ENCODE measurements at places on chromosomes 4 and X. TPM values are rescaled to one million over a fixed set of nuclear protein-coding genes. Genes with fewer than 3 reads are reported as not detected.

DNA sequence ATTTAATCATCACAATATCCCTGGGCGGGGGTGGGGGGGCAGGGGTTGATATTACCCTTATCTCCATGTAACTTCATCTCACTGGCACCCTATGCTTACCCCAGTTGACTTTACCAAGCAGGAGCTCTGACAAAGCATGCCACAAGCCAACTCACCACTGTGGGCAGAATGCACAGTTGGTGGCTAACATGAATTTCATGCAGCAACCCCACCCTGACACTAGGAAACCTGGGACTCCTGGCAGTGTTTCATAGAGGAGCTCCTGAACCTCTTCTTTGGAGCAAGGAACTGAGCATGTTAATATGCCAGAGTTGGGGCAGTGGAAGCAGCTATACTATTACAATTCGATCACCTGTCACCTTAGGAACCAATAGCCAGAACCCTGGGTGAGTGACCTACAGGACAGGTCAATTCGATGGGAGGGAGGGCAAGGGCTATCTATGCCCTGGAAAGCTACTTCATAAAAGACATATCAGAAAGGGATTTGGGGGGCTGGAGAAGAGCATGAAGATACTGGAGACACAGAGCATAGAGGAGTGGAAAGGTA, 97.2 kb upstream of the ACSL4 start:
- no peak for DNase-seq

The WNK3 gene
- not detected for total RNA-seq

DNA sequence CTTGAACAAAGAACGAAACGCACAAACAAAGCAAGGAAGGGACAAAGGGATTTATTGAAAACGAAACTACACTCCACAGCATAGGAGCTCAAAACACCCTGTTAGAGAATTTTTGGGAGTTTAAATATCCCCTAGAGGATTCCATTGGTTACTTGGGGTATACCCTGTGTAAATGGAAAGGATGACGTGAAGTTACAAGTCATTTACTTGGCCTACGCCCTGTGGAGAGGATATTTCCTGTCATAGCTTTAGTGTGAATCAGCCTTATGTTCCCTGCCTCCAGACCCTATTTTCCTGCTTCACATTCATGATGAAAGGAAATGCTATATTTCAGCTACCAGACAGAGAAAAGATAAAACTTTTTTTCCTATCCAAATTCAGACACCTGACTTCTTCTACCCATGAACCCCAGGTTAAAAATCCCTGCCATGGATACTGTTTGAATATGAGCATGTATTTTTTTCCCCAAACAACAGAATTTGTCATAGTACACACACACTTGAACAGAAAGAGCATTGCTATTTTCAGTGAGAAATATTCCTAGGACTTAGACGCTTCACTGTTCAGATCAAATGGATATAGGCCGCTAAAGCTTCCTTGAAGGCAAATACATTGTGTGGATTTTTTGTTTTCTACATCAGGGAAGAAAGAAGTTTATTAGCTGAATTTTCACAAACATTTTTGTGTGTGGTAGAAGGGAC, 20.4 kb downstream of the PIN4 start:
- DNase-seq = no peak

The BDH2 gene
- 7.5 TPM for total RNA-seq

GRCh38 chr4:6591313-6591712, 16.3 kb downstream of the MAN2B2 start:
- DNase-seq = no peak

DNA sequence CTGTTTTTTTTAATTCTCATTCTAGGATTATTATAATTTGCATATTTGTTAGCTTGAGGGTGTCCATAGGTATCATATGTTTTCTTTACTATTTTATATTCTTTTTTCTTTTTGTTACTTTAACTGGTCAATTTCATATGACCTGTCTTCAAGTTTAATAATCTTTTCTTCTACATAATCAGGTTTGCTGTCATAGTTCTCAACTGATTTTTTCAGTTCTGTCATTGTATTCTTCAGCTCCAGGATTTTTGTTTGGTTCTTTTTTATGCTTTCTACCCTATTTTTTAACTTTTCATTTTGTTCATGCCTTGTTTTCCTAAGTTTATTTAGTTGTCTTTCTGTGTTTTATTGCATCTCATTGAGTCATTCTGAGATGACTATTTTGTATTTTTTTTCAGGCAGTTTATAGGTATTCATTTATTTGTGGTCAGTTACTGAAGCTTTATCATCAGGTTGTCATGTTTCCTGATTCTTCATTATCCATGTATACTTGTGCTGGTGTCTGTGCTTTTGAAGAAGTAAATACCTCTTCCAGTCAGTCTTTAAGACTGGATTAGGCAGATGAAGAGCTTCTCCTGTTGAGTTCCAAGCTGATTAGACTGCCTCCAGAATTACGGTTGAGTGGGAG, 220.3 kb upstream of the VEGFC start:
- DNase-seq = no peak

Measured in HT-29 (cell line).